ENCODE measurements at places on chromosomes 12 and 14.
A peak's percentile ranks its signal among the peaks of the same experiment; 100 is the strongest.

DNA sequence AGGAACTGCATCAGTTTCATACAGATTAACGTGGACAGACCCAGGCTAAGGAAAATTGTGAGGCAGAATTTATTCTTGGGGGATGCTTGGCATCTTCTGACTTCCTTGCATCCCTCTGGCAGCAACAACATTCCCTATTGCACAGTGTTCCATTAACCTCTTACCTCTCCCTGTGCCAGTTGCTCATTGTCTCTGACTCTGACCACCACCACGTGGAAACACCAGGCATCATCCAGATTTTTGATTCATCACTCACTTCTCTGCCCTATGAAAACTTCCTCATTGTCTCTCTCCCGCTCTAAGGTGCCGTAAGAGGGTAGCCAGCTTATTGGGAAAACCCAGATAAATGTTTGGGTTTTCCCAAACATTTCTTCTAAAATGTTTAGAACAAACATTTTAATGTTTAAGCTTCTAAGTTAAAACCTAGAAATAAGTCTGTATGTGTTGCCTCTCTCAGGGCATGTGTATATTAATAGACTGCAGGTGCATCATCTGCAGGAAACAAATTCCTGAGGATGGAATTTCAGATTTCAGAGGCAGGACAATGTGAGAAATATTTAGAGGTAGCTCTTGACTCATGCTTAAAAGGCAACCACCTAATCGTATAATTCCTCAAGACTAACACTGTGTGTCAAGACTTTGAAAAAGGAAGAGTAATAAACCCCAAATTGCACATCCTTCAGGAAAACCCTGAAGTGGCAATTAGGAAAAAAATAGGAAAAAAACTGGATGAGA lies 64.5 kb upstream of the SLC35F4 start:
- no peak for DNase-seq

DNA sequence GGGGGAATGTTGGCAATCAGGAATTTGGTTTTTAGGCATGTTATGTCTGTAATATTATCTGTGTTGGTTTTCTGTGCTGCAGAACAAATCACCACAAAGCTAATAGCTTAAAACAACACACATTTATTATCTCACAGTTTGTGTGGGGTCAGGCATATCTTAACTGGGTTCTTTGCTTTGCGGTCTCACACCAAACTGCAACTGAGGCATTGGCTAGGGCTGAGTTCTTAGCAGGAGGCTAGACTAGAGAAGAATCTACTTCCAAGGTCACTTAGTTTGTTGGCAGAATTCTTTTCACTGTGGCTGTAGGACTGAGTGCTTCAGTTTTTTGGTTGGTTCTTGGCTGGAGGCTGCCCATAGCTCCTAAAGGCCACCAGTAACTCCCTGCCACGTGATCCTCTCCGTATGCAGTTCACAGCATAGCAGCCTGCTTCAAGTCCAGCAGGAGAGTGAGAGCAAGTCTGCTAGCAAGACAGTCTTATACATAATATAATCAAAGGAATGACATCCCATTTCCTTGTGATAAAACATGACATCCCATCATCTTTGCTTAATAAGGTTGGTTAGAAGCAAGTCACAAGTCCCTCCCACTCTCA lies 21.6 kb downstream of the ATF1 start:
- DNase-seq, result no peak

- DNase-seq, result no peak
These were observed 1449.0 kb upstream of the FLRT2 start for GRCh38 chr14:84080944-84081343.

- DNase-seq, result no peak
These were observed 355.8 kb downstream of the FSCB start for GRCh38 chr14:44151130-44151820.

- DNase-seq, result no peak
These were observed 117.7 kb downstream of the ADCK1 start for GRCh38 chr14:77917491-77918201.

- peak; percentile 9 for DNase-seq
These were observed 193.2 kb upstream of the FRMD6 start for GRCh38 chr14:51458563-51458955.

GRCh38 chr12:93668919-93669418 lies 8.2 kb upstream of the CRADD start:
- no peak for DNase-seq

DNA sequence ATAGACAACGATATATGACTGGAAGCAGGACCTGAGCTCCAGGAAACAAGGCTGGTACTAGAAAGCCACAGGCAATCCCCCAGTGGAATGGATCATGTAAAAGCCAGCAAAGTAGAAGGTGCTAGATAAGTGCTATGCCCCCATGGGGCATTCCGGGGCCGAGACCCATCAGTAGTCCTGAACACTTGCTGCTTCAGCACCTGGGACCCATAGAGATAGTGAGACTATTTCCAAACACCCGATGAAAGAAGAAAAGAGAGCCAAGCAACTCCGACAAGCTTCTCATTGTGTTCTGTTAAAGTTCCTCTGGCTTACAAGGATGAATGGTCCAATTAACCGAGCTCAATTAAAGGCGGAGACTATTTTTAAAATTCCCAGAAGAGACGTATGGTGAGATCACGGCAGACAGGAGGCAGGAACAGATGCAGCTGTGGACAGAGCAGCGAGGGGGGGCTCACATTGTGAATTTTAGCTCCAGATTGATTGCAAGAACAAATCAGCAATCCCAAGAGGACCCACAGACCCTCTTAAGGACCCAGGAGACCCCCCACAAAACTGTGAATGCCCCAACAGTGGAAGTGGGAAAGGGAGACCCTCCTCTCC lies 142.5 kb upstream of the OVCH1 start:
- DNase-seq, result no peak

GRCh38 chr12:114671443-114672411 lies 12.2 kb downstream of the TBX3 start:
- no peak for DNase-seq

GRCh38 chr14:95993768-95994592 lies 45.2 kb upstream of the C14orf132 start:
- peak; percentile 41 for DNase-seq

- DNase-seq, result no peak
These were observed 184.2 kb downstream of the KCNA5 start for GRCh38 chr12:5227708-5228373.

DNA sequence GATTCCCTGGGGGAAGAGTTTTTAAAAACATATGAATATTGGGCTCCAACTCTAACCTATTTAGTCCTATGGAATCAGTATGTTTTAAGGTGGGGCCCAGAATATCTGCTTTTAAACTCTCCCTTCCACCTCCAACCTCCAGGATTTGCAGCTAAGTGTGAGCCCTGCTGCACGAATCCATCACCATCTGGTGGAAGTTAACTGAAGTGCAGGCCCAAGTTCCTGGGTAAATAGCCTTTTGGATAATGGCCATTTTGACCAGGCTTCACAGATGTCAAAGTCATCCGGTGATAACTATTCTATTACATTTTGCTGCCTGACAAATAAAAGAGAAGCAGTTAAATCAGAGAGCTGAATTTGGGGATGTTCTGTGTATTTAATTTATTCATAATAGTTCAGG lies 58.1 kb upstream of the RMST start:
- DNase-seq, result peak; percentile 44

- no peak for DNase-seq
These were observed 878.0 kb upstream of the TMEM132C start for GRCh38 chr12:127388985-127389384.

GRCh38 chr14:20382526-20382925 lies 30.8 kb downstream of the TEP1 start:
- DNase-seq, result no peak

GRCh38 chr12:49340971-49341776 lies 4.2 kb upstream of the C1QL4 start:
- no peak for DNase-seq

- DNase-seq, result no peak
These were observed 94.0 kb downstream of the ESR2 start for GRCh38 chr14:64200170-64200569.

- no peak for DNase-seq
These were observed 4.2 kb downstream of the NPC2 start for GRCh38 chr14:74488786-74489397.

DNA sequence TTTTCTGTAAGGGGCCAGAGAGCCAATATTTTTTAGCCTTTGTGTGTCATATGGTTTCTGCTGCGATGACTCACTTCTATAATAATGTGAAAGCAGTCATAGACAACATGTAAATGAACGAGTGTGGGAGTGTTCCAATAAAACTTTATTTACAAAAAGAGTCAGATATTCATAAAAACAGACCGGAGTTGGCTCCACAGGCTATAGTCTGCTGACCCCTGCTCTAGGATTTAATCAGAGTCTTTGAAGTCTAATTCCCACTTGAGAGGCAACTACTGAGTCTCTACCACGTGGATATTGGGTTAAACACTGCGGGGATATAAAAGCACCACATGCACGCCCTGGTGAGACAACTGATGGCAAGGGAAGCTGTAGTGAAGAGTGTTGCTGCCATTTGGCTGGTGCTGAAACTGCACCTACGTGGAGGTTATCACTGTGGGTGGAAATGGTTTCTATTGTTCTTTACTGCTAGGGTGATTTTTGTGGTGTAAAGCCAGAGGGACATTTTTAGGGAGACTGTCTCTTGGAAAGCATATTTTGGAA lies 3.6 kb upstream of the NINJ2 start:
- DNase-seq, result no peak

GRCh38 chr12:116982791-116983411 lies 72.2 kb downstream of the FBXW8 start:
- DNase-seq, result no peak

DNA sequence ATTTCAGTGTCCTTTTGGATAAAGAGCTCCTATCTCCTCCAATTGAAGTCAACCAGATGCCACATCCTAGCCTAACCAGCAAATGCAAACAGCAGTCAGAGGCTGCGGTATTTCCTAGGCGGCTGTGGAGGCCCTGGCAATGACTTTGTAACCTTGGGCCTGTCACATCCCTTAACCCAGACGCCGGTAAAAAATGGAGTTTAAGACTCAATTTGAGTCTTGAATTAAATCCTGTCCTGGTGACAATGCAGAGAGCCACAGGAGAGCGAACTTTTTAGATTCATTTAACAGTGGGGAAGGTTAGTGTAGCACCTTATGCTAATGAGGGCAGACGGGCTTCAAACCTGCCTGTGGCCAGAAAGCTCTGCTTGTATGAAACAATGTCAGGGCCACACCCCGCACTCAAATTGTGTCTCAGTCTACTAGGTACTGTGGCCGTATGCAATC lies 1.3 kb downstream of the C12orf75 start:
- no peak for DNase-seq

DNA sequence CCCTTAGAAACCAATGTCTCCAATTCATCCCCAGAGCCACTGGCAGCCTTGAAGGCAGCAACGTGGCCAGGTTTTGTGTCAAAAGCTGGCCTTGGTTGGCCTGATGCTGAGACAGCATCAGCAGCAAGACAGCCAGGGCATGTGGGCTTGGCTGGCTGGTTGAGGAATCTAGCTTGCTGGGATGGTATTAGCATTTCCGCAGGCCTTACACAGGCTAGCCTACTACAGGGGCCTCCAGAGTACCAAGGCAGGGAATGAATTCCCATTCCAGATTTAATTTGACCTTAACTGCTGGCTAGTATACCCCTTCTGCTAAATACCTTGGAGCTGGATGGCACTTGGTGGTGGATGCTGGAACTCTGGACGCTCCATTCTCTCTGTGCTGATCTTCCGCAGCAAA lies 15.8 kb downstream of the NGDN start:
- no peak for DNase-seq

DNA sequence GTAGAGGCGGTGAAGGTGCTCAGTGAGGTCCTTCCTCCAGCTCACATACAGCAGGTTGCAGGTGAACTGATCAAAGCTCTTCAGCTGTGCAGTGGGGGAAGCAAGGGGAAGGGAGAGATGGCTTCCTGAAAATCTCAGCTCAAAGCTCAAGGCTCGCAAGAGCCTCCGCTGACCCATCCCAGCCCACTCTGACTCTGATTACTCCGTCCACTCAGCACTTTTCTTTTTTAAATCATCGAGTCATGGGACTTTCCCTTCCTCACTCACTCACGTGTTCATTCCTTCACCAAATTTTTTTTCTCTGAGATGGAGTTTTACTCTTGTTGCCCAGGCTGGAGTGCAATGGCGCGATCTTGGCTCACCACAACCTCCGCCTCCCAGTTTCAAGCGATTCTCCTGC lies 4.7 kb downstream of the ABCD4 start:
- DNase-seq, result no peak

DNA sequence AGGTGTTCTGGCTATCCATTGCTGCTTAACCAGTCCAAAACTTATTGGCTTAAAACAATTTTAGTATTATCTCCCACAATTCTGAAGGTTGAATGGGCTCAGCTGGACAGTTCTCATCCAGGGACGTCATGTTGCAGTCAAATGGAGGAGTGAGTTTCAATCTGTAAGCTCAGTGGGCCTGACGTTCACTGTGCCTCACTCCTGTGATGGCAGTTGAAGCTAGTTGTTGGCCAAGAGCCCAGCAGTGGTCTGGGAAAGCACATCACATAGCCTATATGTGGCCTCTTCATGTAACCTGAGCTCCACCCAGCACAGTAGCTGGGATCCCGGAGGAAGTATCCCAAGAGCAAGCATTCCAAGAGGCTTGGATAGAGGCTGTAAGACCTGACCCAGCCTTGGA lies 40.6 kb upstream of the CDKN3 start:
- no peak for DNase-seq

GRCh38 chr14:88547386-88547780 lies 7.4 kb downstream of the PTPN21 start:
- DNase-seq, result no peak

- no peak for DNase-seq
These were observed 114.5 kb downstream of the PHLDA1 start for GRCh38 chr12:75917083-75917482.

GRCh38 chr12:49887536-49888401 lies 15.9 kb downstream of the FAIM2 start:
- peak; percentile 45 for DNase-seq

DNA sequence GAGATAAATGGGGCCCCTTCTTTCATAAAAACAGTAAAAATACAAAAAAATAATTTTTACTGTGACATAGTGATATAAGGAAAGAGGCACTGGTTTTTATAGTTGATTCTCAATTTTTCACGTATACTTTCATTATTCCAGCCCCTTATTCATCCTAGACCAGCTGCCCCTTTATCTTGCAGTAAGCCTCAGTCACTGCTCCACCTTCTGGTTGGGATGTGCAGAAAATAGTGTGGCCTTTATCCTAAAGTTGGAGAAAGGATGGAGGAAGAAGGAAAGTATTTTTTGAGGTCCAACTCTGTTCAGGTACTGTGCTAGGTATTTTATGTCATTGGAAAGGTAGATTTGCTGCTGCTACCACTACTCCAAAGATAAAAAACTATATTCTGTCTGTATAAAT lies 172.7 kb downstream of the ANO6 start:
- DNase-seq, result peak; percentile 47

GRCh38 chr14:32306549-32306948 lies 22.5 kb upstream of the AKAP6 start:
- no peak for DNase-seq

DNA sequence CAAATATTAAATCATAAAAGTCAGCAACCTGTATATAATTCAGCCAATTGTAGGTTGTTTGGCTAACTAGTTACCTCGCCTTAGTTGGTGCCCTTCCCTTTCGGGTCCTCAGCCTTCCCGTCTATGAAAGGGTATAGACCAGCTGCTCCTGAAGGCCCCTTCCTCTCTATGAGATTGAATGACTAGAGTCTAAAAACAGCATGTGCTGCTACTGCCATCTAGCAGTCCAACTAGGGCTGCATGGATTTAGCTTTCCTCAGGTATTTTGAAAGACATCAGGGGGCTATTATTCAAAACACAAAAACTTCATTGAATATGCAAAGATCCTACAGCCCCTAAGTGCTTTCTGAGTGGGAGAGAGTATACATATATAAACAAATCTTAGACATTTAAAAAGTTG lies 37.0 kb upstream of the TMEM263 start:
- peak; percentile 16 for DNase-seq
